Brain (organoid and tissue), 16 donors: ENCODE measurements at places on chromosomes 4 and X.
A peak's percentile ranks its signal among the peaks of the same experiment; 100 is the strongest.

DNA sequence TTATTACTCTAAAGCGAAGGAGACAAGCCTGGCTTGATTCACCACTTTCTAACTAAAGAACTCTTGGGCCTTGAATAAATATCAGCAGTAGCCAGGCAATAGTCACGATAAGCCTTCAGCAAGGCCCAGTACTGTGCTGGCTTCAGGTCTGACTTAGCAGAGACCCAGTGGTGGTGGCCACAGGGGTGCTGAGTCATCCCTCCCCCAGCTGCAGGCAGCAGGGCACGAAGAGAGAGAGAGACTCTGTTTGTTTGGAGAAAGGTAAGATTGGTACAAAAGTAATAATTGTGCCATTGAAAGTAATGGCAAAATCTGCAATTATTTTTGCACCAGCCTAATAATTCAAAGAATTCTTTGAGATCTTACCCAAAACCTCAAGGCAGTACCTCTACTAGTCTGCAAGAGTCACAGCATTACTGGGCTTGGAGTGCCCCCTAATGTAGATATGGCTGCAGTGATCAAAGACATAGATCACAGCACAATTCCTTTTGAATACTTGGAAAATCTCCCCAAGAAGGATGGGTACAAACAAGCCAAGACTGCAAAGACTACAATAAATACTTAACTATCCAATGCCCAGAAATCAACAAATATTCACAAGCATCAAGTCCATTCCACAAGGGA, 159.5 kb upstream of the USP38 start:
- DNase-seq = no peak

- DNase-seq = peak; percentile 33
Observed at GRCh38 chr4:43778187-43778915, 670.3 kb downstream of the KCTD8 start.

DNA sequence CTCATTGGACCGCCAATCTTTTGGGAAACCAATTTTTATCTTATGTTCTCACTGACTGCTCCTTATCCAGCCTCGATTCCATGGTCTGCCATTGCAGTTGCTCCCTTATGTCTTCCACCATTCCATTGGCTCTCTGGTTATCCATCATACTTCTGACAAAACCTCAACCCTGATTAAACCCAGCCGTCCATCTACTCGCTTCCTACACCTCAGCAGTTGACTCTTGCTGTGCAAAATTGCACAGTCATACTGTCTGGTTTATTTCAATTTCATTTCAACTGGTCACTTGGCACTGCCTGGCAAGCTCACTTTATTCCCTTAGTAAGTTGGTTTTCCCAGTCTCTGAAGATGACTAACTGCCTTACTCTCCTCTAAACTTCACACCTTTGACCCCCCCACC, 26.2 kb downstream of the ARL9 start:
- no peak for DNase-seq

GRCh38 chrX:114715096-114715495, 131.2 kb downstream of the HTR2C start:
- no peak for DNase-seq

DNA sequence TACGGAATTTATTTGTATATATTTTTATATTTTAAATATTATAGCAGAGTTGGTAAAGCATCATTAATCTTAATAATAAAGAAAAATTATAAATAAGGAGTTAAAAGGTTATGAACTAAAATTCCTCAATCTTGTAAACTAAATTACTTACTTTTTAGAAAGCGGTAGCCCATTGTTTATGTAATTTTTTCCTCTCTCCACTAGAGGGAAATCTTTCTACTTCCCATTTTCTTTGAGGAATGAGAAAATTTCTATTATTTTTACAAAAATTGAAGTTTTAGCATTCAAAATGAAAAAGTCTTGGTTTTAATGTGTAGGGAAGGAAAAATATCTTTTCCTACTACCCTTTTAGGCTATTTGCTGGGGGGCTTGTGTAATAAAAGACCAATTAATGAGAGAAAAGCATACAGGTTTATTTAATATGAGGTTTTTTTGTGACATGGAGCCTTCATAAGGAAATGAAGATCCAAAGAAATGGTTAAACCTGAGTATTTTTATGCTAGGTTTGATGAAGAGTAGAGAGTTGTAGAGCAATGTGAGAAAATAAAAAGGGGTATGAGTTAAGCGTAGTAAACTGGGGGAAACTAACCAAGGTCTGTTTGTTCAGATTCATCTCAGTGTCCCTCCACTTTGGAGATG, 68.7 kb upstream of the ADAD1 start:
- DNase-seq = peak; percentile 28

DNA sequence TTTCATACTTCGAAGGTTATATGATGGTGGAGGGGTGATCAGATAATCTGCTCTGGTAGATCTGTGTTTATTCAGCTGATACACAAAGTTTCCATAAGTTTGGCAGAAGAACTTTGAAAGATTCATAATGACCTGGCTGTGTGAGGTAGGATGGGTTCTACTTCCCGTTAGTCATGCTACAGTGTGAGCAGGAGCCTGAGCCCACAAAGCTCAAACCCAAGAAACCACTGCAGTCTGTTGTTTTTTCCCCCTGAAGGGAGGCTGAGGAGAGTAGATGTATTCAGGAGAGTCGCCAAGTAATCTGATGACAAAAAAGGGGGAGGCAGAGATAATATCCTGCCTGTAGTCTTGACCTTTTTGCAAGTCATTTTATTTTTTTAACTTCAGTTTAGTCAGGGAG, 52.8 kb upstream of the PPP3CA start:
- no peak for DNase-seq

DNA sequence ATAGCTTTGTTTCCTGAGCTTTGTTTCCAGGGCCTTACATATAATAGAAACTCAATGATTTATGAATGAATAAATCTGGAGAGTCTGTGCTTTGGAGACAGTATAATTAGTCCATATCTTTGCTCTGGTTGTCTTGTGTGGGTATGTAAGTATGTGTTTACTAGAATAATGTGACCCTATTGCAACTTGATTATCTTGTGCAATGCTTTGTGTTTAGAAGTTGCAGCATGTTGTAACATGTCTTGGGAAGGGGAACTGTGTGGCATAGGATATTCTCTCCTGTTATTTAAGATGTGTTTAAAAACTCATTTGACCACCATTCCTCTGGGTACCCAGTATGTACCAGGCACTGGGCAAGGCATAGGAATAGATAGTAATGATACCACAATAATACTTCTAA, 6.1 kb downstream of the SPATA18 start:
- no peak for DNase-seq

- DNase-seq = no peak
Observed at GRCh38 chr4:152953514-152953913, 17.4 kb downstream of the FHDC1 start.

- DNase-seq = no peak
Observed at GRCh38 chr4:87806520-87806919, 7.2 kb downstream of the IBSP start.

- DNase-seq = peak; percentile 21
Observed at GRCh38 chrX:148629434-148629833, 129.0 kb downstream of the AFF2 start.

- DNase-seq = no peak
Observed at GRCh38 chr4:70714079-70714887, 7.5 kb upstream of the RUFY3 start.

- no peak for DNase-seq
Observed at GRCh38 chr4:148182230-148182911, 259.8 kb downstream of the NR3C2 start.

GRCh38 chr4:71768123-71768522, 15.8 kb downstream of the GC start:
- no peak for DNase-seq

GRCh38 chr4:68927165-68927564, 24.4 kb downstream of the UGT2A3 start:
- no peak for DNase-seq

DNA sequence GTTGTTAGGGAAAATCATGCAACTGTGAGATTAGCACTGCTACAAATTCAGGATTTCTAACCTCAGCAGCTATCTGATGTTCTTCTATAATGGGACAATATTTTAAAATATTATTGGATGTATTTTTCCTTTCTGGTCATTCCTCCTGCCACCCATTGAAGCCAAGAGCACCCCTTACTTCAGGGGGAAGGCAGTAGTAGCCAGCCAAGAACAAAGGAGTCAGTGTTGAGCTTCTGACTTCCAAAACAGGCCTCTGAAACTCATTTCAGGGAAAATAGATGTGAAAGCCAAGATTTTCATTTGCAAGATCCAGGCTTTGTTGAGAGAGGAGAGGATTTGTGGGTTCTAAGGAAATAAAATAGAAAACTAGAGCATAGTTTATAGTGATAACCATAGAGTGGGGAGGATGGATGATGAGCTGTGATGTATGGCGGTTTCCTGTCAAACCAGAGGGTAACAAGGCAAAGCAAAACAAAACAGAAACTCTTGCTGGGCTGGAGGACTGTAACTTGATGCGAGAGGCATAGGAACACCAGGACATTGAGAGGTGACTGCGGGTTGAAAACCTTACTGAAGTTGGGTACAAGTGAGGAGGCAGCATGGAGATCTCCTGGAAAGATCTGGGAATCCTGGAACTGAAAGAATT, 173.7 kb upstream of the LEF1 start:
- no peak for DNase-seq

DNA sequence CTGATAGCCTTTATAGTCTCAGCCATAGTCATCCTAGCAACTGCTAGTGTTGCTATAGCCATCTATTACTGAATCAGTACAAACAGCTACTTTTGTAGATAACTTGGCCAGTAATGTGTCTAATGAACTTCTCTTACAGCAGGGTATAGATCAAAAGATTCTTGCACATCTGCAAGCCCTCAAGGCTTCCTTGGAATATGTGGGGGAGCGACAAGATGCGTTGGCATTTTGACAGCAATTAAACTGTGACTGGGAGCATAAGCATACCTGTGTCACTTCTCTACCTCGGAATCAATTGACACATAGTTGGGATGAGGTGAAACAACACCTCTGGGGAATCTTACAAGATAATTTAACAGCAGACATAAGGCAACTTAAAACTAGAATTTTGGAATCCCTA, 87.6 kb downstream of the TMEM144 start:
- no peak for DNase-seq

DNA sequence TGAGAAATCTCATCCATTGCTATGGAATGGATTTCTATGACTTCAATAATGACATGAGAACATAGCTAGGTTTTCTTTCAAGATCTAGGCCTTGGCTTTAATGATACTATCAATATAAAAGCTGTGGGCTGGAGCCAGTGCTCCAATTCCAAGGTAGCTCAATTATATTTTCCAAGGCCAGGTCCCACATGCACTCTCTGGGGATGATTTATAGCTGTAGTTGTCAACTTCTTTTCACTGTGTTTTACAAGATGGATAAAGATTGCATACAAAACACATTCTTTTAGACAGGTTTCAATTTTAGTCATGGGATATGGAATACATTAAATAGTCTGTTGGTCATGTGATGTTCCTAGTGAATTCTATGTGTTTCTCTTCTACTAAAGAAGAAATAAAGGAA, 156.7 kb downstream of the DCAF12L1 start:
- DNase-seq = no peak

DNA sequence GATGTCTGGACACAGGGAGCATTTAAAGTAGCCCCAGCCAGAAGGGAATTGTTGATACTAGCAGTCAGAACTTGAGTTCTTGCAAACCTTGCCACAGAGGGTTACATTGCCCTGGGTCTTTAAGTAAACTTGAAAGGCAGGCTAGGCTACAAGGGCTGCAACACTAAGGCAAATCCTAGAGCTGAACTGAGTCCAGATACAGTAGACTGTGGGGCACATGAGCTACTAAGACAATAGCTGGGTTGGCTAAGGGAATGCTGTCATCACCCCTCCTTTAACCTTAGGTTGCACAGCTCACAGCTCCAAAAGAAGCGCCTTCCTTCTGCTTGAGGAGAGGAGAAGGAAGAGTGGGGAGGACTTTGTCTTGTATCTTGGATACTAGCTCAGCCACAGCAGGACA, 35.6 kb downstream of the SH3BGRL start:
- DNase-seq = no peak

DNA sequence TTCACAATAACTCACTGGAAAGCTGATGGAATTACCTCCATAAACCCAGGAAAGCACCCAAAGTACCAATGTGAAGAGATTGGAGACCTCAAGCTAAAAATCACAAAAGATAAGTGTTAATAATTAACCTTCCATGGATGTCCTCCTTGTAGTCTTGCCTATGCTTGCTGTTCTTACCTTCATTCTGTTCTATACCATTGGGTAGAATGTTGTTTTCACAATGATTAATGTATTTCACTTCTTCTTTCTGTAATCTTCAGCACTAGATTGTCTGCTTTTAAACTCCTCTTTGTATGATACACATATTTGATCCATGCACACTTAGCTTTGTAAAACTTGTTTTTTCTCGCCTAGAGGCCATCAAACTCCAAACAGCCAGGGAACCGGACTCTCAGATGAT, 570.3 kb downstream of the RAPGEF2 start:
- no peak for DNase-seq

DNA sequence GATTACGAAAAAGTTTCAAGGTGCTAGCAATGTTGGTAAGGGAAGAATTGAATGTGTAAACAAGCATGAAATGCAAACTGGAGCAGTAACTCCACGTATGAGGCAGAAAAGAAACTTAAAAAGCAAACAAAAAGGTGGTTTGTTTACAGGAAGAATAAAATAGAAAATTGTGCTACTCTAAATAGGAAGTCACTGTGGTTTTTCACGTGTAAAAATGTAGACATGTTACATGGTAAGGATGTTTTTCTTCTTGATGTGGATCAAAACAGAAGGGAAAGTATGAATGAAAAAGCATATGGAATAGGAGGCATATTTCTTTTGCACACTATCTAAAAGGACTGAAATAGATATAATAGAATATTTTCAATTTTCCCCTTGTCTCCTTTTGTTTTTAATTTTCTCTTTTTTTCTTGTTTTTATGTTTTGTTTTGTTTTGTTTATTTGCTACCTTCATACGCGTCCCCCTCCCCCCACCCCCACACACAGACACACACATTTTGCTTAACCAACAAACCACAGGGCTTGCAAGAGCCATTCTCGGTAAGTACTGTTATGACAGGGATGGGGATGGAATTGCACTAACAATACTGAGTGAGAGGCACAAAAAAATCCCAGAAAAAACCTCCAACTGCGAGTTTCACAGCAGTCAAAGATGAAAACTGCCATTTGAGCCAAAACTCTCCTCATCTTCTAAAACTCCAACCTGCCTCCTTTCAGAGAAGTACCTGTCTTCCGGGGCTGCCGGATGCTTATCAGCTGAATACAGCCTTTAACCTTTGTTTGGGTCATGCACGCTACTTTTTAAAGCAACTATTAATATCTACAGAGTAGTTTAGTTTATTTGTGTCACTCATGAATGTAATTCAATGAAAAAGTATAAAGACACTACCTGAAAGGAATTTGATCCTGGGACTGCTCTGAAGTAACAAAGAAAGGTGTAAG, 135.8 kb downstream of the IL15 start:
- DNase-seq = no peak

- no peak for DNase-seq
Observed at GRCh38 chr4:140256941-140257340, 103.0 kb upstream of the MAML3 start.

DNA sequence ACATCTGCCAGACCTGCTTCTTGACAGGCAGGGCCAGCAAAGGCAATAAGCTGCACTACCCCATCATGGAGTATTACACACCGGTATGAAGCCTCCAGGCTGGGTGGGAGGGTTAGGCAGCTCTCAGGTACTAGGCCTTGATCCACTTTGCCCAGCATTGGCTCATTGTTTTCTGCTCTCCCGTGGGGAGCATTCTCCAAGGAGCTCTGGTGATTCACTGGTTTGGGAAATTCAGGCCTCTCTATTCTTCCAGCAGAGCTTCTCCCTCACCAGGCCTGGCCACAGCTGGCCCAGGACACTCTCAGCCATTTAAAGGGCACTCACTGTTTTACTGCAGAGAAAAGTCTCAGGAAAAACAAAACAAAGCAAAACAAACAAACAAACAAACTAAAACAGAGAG, 33.0 kb downstream of the DRP2 start:
- no peak for DNase-seq
